ENCODE measurements at places on chromosomes 6 and 20. TPM values are rescaled to one million over a fixed set of nuclear protein-coding genes. Genes with fewer than 3 reads are reported as not detected.

DNA sequence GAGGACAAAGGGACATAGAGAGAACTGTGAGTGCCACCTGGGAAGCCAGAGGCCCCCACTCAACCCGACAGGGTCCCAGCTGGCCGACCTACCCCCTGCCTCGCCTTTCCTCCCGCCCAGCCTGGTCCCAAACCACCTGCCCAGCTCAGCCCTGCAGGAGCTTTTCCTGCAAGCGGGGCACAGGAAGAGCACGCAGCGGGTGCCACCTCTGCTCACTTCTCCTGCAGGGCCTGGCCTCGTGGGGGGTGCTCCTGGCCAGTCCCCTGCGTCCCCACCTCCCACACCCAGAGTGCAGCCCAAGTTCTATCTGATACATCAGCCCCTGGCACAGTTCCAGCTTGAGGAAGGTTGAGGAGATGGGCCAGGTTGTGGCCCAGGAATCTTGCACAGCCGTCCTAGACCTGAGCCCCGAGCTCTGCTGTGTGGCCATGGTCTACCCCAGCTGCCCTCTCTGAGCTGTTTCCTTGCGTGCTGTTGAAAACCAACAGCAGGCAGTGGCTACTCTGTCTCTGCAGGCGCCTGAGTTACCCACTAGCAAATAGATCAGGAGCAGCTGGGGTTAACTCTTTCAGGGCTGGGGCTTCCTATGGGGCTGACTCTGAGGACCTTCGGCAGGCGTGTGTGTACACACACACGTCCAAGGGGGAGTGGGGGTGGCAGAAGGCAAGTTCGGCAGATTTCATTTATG, 1.7 kb downstream of the NECAB3 start:
- DNase-seq, result no peak

GRCh38 chr6:166343150-166343487, 774 bp upstream of the SFT2D1 start:
- DNase-seq, result no peak

GRCh38 chr6:127483399-127484055, 24.3 kb upstream of the KIAA0408 start:
- DNase-seq, result no peak

- DNase-seq, result no peak
Measured at GRCh38 chr20:57999465-58000111, 228.9 kb downstream of the ANKRD60 start.

GRCh38 chr6:5956939-5957338, 49.8 kb downstream of the NRN1 start:
- DNase-seq, result no peak

DNA sequence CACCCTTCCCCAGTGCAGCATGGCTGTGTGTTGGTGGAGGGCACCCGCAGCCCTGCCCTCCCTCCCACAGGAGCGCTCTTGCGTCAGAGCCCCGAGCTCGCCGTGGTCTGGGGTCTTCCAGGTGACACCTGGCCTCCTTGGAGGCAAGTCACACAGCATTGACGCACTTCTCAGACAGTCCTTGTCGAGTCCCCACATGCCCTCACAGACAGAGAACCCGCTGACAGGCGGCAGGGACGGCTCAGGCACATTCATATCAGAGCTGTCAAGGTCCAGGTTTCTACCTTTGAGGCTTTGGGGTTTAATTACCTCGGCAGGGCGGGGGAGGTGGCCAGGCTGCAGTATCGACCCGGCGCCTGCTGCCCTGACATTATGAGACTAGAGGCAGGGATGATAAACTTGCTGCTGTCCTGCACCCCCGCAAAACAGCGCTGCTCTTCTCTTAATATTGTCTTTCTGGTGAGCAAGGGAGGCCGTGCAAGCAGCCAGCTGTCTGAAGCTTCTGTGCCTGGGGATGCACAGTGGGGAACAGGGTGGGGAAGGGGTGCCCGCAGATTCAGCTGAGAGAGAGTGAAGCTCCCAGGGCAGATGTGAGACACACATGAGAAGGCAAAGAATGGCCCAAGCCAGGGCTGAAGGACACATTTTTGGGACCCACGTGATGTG, 4.7 kb downstream of the NPEPL1 start:
- DNase-seq, result no peak

GRCh38 chr20:19745106-19745505, 13.0 kb upstream of the RIN2 start:
- no peak for DNase-seq

DNA sequence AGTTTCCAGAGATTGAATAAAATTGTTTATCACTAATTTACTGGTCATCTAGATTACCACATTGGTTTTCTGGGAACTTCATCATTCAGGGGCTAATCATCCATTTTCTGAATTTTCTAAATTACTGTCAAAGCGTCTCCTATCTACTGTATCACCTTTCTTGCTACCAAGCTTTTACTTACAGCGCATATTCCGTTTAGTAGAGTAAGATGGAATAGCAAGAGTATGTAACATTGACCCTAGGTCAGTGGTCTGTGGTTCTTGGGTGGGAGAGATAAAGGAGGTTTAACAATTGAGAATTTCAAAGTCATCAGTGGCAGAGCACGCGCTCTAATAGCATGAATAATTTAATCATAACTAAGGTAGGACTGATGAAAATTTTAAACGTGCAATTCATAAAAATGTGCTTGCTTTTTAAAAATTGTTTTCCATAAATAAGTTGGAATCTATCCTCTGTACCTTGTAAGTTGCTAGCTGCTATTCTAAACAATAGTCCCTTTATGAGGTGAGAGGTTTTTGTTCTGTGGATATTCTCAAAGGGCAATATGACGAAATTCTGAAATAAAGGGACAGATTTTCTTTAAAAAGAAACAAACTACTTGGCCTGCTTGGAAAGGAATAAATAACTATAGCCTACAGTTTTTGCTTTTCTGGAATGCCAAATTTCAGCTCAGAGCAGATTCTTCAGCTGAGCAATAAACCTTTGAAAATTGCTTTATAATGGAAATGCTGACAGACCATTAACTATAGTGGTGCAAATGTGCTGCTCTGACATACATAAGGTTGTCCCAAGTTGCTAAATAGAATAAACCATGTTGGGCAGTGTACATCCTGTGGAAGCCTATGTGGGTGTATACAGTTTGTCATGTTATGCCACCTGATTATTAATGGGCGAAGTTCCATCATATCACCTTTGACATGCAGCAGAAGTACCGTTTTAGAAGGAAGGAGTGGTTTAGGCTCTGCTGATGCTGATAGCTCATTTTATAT, 84.1 kb downstream of the ZFAND3 start:
- DNase-seq, result no peak

DNA sequence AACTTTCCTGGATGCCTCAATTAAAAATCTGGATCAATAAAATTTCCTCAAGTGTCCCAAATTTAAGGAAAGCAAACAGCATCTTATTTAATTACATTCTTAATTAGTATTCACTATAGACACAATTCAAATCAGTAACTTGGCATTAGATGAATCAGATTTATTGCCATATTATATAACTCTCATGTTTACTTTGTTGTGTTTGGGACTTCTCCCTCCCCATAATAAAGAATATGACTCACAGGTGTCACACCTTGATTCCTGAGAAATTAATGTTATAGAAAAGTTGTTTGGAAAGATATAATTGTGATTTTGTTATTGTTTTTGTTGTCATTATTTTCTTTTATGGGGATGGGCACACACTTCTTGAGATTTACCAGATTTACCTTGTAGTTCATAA, 18.4 kb downstream of the EYA4 start:
- DNase-seq, result no peak

DNA sequence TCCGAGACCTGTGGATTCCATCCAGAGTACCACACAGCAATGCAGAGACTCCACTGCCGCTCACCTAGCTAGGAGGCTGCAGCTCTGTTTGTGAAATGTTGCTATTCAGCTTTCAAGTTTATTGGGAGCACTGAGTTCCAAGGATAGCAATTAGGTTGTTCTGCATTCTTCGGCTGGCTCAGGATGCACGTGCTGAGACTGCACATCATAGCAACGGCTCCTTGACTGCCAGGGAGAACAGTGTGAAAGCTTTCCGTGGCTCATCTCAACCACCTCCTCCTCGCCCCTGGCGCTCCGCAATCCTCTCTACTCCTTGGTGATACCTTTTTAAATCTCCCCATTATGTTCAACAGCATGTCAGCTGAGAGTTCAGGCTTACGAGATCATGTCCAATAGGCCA, 116.6 kb downstream of the TSHZ2 start:
- no peak for DNase-seq

The SPATA2 gene
- 4.7 TPM for polyA plus RNA-seq

The SOX18 gene
- not detected for polyA plus RNA-seq

Measured in AG04450 (cell line).